ENCODE measurements at places on chromosomes 3 and 15.

DNA sequence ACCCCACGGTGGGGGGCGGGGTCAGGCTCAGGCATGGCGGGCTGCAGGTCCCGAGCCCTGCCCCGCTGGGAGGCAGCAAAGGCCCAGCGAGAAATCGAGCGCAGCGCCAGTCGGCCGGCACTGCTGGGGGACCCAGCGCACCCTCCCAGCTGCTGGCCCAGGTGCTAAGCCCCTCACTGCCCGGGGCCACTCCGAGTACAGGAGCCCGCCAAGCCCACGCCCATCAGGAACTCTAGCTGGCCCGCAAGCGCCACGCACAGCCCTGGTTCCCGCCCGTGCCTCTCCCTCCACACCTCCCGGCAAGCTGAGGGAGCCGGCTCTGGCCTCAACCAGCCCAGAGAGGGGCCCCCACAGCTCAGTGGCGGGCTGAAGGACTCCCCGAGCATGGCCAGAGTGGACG lies 29.2 kb downstream of the SCAPER start:
- DNase-seq: no peak

DNA sequence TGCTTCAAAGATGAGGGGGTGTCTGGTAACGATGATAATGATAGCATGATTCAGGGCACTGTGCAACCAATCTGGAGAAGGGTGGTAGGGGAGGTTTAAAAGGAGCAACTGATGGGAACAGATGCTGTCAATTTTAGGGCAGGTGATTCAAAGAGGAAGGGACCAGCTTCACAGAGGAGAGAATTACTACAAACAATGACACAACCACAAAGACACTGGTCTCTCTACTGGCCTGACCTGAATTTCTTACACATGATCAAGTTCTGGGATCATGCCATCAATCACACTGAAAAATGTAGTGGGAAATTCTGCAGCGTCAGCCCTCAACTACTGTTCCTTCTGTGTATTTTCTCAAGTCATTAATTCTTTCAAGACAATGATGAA lies 2.6 kb upstream of the CDV3 start:
- DNase-seq: no peak

GRCh38 chr3:90015688-90016356 lies 908.4 kb downstream of the EPHA3 start:
- DNase-seq: no peak

DNA sequence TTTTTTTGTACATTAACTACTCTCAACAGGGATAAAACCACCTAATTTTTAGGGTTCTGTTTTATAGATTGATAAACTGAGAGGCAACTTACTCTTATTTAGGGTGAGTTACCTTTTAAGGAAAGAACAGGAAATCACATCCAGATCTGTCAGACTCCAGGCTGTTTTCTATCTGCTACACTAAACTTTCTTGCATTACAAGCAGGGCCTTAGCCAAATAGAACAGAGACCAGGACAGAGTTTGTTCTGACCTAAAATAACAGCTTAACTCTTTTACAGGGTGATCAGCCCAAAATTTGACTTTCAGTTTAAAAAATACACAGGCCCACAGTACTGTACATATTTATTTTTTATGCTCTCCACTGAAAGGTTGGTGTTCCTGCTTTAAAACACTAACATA lies 38.6 kb downstream of the SGO1 start:
- DNase-seq: no peak

DNA sequence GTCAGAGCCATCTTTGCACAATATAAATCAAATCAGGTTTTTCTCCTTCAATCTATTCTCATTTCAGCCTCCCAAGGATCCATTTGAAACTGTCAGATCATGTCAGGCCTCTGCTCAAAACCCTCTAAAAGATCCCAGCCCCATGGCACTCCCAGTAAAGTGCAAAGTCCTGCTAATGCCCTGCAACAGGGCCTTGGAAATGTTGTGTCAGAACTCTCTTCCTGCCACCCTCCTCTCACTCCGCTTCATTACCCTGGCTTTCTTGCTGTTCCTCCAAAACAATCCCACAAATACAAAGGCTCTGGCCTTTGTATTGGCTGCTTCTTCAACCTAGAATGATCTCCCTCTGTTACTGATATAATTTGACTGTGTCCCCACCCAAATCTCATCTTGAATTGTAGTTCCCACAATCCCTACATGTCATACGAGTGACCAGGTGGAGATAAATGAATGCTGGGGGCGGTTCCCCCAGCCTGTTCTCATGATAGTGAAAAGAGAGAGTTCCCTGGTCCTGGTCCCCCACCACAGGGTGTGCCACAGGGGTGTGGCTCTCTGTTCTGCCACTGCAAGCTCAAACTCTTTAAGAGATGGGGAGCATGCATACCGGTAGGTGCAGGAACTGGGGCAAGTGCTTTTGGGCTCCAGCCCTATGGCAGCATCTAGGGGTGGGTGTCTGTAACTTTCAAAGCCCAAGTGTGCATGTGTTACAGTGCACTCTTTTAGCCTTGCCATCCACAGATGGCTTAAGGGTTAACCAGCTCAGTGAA lies 22.9 kb upstream of the TRA2B start:
- no peak for DNase-seq

DNA sequence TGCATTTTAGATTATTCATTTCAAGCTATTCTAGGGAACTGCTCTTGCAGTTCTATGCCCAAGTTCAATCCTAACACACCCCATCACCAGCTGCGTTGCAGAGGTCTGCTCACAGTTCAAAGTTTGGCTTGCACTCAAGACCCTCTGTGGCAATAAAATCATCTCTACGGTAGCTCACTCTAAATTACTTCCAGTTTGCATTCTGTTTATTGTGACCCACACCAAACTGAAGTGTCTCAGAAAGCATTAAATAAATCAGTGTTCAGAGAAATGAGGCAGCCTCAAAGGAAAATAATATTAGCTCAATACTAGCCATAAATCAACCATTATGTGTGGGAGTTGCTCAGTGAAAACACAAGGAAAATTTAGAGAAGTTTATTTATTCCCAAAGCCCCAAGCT lies 250.3 kb downstream of the MAGI1 start:
- no peak for DNase-seq

- no peak for DNase-seq
Measured at GRCh38 chr3:102400142-102400541, 34.7 kb upstream of the ZPLD1 start.

- no peak for DNase-seq
Measured at GRCh38 chr3:96538186-96538585, 276.2 kb upstream of the EPHA6 start.

DNA sequence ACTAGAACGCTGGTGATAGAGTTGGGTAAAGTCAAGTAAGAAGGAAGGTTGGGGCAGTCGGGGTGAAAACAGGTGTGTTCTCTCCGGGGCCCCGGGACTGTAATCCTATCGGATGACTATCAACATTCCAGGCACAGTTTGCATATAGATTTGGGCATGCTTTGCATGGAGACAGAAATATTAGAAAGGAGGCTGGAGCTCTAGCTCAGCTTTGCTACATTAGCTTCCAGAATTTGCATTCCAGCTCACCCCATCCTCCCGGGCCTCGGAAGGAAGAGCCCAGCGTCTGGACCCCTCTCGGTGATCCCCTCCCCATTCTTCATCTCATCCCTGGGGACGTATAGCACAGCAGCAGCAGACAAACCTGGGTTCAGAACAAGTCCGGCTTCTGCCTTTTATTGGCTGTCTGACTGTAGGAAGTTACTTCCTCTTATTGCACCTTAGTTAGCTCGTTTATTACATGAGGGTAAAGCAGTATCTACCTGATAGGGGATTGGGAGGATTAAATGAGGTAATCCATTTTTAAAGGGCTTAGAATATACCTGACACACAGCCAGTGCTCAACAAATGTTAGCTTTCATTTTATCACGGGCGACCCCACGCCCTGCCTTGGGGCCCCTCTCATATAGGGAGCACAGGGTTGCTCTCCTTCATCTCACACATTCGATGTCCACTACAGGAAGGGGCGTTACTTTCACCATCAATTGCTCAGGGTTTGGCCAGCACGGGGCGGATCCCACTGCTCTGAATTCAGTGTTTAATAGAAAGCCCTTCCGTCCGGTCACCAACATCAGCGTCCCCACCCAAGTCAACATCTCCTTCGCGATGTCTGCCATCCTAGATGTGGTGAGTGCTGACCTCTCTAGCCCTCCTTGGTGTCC lies 3.2 kb downstream of the HTR3E start:
- DNase-seq: no peak

DNA sequence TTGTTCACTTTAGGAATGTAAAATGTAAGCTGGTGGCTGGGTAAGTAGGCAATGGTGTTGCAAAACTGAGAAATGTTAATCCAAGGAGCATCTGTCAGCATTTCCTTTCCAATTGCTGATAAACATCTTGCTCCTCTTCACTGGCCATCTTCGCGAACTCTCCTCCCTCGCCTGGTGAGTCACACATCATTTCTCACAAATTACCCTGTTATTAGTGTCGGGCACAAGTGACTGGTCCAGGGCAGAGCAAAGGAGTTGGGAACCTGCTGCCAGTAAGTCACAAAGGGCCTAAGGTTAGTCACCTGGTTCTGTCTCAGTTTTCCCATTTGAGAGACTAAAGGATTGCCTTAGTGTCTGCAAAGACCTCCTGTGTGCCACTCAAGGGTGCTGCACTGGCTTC lies 13.0 kb downstream of the CERS3 start:
- no peak for DNase-seq

DNA sequence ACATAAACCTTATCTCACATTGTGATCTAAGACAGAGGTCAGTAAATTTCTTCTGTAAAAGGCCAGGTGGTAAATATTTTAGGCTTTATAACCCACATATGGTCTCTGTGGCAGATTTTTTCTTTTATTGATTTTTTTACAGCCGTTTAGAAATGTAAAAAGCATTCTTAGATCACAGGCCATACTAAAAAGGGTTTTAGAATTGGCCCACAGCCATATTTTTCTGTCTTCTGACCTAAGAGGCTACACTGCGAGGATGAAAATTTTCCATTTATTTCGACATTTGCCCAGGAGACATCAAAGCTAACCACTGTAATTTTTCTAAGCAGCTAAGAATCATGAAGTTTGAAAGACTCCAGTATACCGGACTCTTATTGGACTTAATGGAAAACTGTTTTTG lies 377.2 kb upstream of the SGO1 start:
- DNase-seq: no peak

DNA sequence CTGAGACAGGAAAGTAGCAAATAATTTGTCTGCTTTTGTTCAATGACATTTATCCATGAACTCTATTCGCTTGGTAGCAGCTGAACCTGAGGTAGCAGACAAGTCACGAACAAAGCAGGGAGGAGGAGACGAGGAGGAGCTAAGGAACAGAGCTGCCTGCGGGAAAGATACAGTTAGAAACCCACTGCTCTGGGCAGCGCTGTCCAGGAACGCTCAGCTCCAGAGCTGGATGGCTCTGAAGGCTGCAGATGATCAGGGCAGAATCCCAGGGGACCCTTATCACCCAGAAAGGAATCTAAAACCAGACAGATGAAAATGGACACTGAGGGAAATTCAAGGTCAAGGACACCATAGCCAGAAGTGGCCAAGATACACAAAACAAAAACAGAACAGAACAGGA lies 257.8 kb downstream of the CD47 start:
- no peak for DNase-seq

- DNase-seq: no peak
Measured at GRCh38 chr3:15726043-15726442, 71.7 kb downstream of the ANKRD28 start.

DNA sequence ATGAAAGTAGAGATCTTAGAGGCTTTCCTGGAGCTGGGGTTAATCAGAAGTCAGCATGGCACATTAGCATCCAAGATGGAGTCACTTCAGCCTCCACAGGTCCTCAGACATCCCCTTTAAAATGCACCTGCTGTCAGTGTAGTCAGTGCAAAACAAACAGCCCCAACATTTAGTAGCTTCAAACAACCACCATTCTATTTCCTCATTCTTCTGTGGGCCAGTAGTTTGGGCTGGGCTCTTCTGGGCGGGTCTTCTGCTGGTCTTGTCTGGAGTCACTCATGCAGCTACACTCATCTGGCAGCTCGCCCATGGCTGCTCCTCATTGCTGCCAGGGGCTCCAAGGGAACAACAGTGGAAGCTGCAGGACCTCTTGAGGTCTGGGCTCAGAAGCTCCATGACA lies 99.9 kb downstream of the TLE3 start:
- no peak for DNase-seq

DNA sequence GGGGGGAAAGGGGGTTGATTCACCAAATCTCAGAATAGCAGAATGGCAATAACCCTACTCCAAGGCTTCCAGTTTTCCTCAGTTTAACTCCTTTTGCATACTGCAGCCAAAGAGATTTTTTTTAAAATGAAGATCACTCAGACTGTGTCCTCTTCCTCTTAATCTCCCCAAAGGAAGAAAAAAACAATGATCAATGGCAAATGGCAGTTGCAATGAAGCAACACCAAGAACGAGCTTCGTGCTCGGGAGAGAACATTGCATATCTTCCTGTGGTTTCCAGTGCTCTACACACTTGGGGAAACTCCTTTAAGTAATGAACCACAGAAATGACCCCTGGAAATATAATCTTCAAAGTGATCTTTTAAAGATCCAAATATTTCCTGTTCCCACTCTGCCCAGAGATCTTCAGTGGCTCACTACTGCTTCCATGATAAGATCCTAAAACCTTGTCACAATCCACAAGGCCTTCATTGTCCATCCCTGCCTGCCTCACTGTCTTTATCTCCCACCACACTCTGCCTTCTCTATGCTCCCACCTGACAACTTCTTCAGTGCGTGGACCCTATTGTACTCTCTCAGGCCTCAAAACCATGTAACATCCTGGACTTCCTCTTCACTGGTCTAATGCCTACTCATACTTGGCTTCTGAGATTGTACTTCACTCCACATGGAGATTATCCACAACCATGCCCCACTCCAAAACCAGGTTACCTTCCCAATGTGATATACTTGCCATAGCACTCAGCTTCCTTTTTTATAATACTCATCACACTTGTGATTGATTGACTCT lies 394.8 kb downstream of the FHIT start:
- no peak for DNase-seq

DNA sequence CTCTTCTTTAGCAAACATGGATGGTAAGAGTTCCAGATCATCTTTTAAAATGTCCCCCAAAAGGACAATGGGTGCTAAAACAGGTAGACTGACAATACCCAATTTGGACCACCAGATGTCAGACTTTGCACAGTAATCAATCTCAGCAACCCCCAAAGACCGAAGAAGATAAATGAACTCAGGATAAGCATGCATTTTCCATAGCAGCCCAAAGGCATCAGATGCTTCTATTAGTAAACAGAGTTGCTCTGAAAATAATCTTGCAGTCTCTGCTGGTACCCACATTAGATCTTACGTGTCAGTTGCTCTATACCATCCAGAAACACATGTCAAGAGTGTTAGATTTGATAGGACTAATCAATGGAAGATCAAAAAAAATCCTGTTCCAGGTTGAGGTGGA lies 20.6 kb downstream of the MYH15 start:
- DNase-seq: peak; percentile 40

GRCh38 chr3:184716622-184717398 lies 4.9 kb upstream of the MAGEF1 start:
- no peak for DNase-seq

- DNase-seq: no peak
Measured at GRCh38 chr15:67103021-67103420, 37.6 kb downstream of the SMAD3 start.

- DNase-seq: no peak
Measured at GRCh38 chr3:172836390-172836997, 86.0 kb downstream of the ECT2 start.

GRCh38 chr15:95948411-95948810 lies 382.1 kb upstream of the NR2F2 start:
- no peak for DNase-seq

Measured in central memory CD4-positive, alpha-beta T cell (primary cell).